ENCODE measurements at places on chromosomes 1 and 21.
A peak's percentile ranks its signal among the peaks of the same experiment; 100 is the strongest.

GRCh38 chr1:153565529-153566374, at the start of gene S100A2:
Gene S100A2 (minus strand): TSS chr1:153565844. CDS start chr1:153563877, 1,967 bp downstream.
- peak; percentile 73 for DNase-seq

DNA sequence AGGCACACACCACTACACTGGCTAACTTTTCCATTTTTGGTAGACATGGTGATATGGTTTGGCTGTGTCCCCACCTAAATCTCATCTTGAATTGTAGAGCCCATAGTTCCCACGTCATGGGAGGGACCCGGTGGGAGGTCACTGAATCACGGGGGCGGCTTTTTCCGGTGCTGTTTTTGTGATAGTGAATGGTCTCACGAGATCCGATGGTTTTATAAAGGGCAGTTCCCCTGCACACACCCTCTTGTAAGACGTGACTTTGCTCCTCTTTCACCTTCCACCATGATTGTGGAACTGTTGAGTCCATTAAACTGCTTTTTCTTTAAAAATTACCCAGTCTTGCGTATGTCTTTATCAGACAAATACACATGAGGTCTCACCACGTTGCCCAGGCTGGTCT, 1.3 kb upstream of the FTCD start:
- no peak for DNase-seq

- no peak for DNase-seq
Observed at GRCh38 chr1:159188375-159188788, 16.3 kb upstream of the ACKR1 start.

DNA sequence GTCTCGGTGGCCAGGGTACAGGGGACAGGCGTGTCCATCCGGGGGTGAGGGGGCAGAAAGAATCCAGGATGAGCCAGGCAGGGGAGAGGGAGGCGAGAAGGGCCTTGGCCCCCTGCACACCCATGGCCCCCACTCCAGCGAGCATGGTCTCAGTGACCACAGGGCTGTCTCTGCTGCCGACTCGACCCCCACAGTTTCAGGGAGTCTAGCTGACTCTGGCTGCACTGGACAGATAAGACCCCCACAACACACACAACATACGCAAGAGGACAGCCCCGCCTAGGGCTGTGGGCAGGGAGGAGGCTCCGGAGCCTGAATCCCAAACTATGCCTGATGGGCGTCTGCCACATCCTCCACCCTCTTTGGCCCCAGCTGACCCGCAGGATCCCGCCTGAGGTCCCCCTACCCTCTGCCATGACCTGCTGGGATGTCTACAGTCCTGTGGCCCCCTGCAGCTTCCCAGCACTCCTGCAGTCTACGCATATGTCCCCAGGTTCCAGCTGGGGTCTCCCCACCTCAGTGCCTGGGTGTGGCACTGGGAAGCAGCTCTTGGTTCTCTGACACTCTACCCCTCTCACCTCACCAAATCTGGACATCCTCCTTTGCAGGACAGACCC, 22.0 kb downstream of the WNT9A start:
- no peak for DNase-seq

GRCh38 chr1:215228193-215228592, 145.7 kb downstream of the KCNK2 start:
- DNase-seq = no peak

- no peak for DNase-seq
Observed at GRCh38 chr1:219126377-219126776, 47.3 kb upstream of the LYPLAL1 start.

GRCh38 chr1:56406821-56407220, 172.5 kb downstream of the PLPP3 start:
- no peak for DNase-seq

GRCh38 chr21:45970674-45971615, 10.6 kb upstream of the COL6A1 start:
- DNase-seq = peak; percentile 40

DNA sequence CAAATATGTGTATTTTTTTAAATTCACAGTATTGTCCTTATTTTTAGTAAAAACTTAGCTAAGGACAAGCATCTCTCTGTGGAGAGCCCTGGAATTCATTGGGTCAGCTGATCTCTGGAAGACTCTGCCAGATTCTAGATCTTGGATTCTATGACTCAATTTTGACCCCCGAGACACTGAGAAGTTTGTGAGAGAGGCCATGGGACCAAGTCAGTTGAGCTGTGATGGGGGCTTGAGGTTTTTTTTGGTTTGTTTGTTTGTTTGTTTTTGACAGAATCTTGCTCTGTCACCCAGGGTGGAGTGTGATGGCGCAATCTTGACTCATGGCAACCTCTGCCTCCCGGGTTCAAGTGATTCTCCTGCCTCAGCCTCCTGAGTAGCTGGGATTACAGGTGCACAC, 13.5 kb downstream of the SHISA4 start:
- DNase-seq = no peak

DNA sequence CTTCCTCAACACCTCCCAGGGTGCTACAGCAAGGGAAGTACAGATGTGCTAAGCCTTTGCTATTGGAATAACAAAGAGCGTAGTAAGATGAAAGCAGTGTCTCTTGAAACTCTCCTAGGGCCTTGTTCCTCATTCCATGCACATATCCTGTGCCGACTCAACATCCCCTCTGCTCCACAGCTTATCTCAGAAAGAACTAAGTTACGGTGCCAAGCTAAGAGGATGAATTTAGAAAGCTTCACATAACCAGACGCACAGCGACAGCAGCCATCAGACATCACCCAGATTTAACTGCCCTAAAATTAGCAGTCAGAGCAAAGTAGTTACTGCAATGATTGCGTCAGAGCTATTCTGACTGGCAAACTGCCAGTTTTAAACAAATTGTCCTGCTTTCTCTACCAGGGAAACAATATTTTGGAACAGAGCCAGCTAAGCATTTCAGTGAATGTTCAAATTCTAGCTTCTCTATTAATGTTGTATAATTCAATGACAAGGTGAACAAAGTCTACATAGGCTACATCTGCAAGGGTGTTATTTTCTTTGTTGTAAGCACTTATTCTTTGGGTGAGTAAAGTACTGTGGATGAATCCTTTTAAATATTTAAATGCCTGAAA, 9.5 kb downstream of the SIPA1L2 start:
- DNase-seq = no peak

DNA sequence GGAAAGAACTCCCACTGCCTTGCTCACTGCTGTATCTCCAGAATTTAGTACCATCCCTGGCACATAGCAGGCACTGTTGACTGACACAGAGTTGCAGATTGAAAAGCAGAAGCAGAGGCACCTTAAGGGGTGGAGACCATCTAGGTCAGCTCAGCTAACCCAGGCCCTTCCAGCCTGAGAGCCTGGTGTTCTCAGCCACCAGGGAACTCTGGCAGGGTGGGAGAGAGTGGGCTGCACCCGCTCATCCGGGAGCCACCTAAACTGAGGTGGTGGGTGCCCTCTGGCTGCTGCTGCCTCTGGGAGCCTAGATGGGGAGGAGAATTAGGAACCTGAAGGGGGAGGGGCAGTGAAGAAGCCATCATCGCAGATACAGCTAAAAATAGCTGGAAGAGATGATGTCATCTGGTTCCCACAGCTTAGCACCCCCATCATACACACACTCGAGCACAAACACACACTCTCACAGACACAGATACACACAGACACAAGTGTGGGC, 1.5 kb upstream of the TSPAN1 start:
- no peak for DNase-seq

- no peak for DNase-seq
Observed at GRCh38 chr1:204084247-204084772, 11.4 kb downstream of the SOX13 start.

- DNase-seq = no peak
Observed at GRCh38 chr21:24163539-24163938, 1443.7 kb downstream of the MRPL39 start.

- no peak for DNase-seq
Observed at GRCh38 chr1:208644401-208645160, 400.4 kb upstream of the PLXNA2 start.

DNA sequence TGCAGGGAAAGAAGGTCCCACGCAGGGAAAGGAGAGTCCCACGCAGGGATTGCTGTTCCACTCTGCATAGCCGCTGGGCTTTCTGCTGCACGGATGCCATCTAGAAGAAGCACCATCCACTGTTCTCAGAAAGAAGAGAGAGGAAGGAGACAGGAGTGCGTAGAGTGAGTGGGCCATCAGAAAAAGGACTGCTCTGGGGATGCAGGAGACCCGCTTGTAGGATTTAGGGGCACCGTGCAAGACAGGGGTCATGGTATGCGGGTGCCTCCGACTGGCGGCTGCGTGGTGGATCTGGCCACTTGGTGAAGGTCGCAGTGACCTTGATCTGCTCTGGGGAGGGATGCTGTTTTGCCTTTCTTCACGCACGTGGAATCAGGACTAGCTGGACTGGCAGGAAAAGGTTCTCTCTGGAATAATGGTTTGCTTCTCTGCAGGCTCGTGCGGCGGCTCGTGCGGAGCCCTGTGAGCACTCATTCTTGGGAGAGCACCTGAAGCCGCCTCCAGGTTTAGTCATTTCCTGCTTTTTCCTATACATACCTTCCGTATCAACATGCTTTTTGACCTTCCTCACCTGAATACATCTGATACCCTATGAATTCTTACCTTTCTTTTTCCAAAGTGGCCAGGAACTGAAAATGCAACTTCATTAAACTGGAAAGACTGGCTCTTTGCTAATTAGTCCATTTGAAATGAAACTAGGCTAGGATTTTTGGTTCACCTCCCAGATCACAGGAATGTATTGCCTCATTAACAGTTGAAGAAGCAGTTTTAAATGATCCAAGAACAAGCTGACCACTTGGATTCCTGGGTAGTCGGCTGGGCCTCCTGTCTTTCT, 181.6 kb downstream of the KIF26B start:
- DNase-seq = no peak

DNA sequence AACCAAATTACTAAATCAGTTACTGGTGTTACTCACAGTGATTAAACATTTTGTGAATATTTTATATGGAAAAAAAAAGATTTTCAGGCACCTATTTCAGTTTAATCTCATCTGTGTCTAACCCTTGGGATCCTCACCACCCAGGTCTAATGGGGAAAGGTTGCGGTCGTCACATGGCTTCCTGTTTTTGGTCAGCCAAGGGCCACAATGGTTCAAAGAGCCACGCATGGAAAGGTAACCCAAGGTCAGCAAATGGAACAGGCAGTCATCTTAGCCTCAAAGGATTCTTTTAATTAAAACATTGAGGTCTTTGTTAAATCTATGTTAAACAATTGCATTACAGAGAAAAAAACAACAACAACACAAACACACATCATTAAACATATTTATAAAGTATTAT, 21.9 kb downstream of the SRSF4 start:
- DNase-seq = no peak

GRCh38 chr1:11839727-11840705, 7.6 kb downstream of the NPPA start:
- DNase-seq = no peak

GRCh38 chr21:37564924-37565529, 198.5 kb downstream of the DYRK1A start:
- no peak for DNase-seq

DNA sequence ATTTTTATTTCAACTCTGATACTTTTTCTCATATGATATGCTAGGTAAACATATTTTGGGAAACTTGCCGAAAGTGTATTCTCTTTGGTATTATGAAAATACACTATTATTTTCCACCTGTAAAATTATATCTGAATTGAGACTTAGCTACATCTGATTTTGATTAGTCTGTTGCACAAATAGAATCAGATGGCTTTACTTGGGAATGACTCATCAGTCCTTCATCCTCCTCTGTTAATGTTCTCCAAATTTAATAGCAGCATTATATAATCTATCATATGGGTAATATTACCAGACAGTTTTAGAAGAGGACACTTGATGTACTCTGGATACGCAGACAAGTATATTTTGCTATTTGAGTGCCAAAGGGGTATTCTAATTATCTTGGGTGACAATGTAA, 245.3 kb downstream of the CTH start:
- DNase-seq = no peak

Measured in CD4-positive, alpha-beta T cell treated with Interleukin-1 beta for 1 hour (primary cell).